ENCODE measurements at places on chromosomes 16 and 17.

DNA sequence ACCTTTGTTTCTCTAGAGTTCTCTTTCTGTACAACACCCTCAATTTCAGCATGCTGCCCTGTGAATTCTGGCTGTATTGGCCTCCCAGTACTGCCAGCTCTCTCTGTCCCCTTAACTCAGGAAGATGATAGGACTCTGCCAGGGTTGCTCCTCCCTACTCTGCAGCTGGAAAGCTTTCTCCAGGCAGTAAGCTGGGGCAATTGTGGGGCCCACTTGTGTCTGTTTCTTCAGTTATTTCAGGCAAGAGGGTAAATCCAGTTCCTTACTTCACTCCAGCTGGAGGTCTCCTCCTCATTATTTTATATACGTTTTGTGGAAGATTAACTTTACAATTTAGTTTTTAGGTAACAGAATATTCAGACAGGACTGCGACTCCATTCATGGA lies 9.9 kb downstream of the C17orf100 start:
- DNase-seq = no peak

DNA sequence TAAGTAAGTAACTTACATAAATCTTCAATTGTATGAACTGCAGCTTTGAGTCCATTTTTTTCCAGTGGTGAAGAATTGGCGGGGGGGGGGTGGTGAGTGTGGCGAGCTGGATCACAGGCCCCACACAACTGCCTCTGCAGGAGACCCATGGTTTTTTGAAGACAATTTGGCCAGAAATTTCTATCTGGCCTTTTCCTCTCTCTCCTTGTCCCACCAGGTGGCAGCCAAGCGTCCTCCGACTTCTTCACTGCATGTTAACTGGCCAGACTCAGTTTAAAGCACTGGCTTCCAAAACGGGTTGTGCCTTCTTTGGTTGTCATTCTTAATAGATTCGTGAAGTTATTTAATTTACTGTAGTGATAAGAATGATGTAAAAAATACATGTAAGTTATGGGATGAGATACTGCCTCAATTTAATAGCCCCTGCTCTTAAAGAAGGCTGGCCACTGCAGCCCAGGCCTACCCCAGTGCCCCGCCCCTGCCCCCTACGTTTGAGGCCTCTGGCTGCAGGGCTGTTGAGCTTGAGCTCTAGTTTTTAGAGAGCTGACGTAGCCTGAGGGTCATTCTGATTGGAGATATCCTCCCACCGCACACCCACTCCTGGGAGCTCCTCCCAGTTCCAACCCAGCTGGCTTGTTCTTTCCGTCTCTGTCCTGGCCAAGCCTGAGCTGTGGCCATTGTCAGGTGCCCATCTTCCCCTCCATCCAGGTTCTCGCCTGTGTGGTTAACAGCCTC lies 36.4 kb downstream of the AKAP1 start:
- DNase-seq = no peak

GRCh38 chr16:87930456-87930855 lies 5.9 kb downstream of the CA5A start:
- peak; percentile 28 for DNase-seq

- peak; percentile 18 for DNase-seq
Measured at GRCh38 chr17:38879878-38880665, 10.2 kb downstream of the LASP1 start.

DNA sequence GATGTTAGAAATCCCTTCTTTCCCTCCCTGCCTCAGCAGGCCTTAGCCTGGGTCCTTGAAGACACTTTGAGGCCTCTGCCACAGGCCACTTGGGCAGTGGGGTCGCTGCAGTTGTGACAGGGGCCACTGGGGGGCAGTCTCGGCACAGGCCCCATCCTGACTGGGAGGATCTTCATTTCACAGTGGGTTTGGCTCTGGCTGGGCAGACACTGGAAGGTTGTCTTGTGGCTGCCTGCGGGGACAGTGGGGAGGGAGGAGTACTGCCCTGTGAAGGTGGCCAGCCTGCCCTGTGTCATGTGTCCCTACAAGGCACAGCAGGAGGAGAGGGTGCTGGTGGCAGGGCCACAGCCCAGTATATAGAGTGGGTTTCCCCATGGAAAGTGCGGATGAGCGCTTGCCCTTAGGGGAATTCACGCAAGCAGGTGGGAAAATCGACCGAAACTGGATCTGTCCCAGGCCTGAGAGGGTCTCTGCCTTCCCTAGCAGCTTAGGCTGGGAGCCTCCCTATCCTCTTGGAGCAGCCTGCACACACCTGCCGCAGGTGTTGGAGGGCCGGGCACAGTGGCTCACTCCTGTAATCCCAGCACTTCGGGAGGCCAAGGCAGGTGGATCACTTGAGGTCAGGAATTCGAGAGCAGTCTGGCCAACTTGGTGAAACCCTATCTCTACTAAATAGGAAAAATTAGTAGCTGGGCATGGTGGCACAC lies 28.8 kb downstream of the GINS2 start:
- DNase-seq = peak; percentile 68

DNA sequence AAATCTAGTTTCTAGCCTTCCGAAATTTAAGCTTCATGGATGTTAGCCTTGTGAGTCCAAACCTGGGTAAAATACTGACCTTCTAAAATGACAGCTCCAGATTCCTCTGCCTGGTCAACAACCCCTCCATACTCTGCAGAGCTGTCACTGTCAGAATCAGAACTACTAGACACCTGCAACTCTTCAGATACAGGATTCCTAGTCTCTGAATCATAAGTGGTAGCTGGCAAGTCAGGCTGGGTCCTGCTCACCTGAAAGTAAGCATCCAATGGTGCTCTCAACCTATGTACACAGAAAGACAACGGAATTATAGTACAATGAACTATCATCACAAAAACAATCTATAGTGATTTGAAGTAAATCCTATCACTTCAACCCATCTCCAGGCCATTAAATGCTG lies 14.8 kb downstream of the RFWD3 start:
- no peak for DNase-seq

Measured in Kasumi-1 (cell line).